Peyer's patch (tissue), 4 donors: ENCODE measurements at places on chromosomes 6 and 20. TPM values are rescaled to one million over a fixed set of nuclear protein-coding genes. Genes with fewer than 3 reads are reported as not detected.

NT5E gene
- 17.3 TPM for total RNA-seq

PKIB gene
- 4.1 TPM for total RNA-seq

THBD gene
- total RNA-seq: 31.4 TPM

TMC2 gene
- total RNA-seq: not detected

DLL1 gene
- 89.1 TPM for total RNA-seq

SAMD5 gene
- total RNA-seq: 9.7 TPM

RFX6 gene
- 4.4 TPM for total RNA-seq

OR2J3 gene
- not detected for total RNA-seq

GPX5 gene
- not detected for total RNA-seq

GSTA4 gene
- total RNA-seq: 17.9 TPM

IL17A gene
- not detected for total RNA-seq

DNA sequence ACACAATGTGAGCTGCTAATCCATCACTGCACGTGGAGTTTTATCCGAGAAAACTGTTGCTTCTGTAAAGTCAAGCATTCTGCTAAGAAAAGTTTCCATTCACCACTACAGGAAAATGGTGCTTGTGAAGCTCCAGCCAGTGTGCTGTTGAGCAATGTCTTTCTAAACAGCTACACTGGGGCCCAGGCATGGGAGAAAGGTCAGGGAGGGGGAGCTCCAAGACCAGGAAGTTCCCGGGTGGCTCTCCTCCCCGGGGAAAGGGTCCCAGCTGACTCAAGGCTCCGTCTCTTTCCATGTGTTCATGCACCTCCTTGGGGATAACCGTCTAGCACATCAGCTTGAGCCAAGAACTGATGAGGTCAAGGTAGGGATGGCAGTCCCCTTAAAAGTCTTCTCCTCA is 20.5 kb downstream of the RPP40 start:
- H3K36me3 ChIP-seq: no peaks in the 10 kb centered on the region
- no peak for DNase-seq
- no peak overlapping the region for H3K4me3 ChIP-seq
- no peaks in the 10 kb centered on the region for H3K27me3 ChIP-seq

DNA sequence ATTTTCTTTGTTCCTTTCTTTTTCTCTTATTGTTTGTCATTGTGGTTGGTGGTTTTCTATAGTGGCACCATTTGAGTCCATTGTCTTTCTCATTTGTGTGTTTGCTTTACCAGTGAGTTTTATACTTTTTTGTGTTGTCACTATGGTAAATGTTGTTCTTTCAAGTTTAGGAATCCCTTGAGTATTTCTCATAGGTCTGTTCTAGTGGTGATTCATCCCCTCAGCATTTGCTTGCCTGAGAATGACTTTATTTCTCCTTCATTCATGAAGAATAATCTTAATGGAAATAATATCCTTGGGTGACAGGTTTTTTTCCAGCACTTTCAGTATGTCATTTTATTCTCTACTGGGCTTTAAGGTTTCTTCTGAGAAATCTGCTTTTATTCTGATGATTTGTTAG is 209.2 kb upstream of the ASCC3 start:
- H3K4me1 ChIP-seq: no peaks in the 10 kb centered on the region
- no peaks in the 10 kb centered on the region for H3K27me3 ChIP-seq
- no peak overlapping the region for H3K27ac ChIP-seq
- no peaks in the 10 kb centered on the region for H3K36me3 ChIP-seq

- H3K27me3 ChIP-seq: no peaks in the 10 kb centered on the region
- H3K4me3 ChIP-seq: no peak overlapping the region
- H3K36me3 ChIP-seq: no peaks in the 10 kb centered on the region
- no peak overlapping the region for H3K27ac ChIP-seq
- no peaks in the 10 kb centered on the region for H3K4me1 ChIP-seq
- DNase-seq: no peak
Observed at GRCh38 chr20:5065166-5065878, 54.4 kb downstream of the PCNA start.

GRCh38 chr6:7166410-7167293 is 58.9 kb downstream of the RREB1 start:
- H3K4me1 ChIP-seq: peaks cover 19% of the 10 kb centered on the region
- H3K4me3 ChIP-seq: no peak overlapping the region
- H3K27me3 ChIP-seq: no peaks in the 10 kb centered on the region

DNA sequence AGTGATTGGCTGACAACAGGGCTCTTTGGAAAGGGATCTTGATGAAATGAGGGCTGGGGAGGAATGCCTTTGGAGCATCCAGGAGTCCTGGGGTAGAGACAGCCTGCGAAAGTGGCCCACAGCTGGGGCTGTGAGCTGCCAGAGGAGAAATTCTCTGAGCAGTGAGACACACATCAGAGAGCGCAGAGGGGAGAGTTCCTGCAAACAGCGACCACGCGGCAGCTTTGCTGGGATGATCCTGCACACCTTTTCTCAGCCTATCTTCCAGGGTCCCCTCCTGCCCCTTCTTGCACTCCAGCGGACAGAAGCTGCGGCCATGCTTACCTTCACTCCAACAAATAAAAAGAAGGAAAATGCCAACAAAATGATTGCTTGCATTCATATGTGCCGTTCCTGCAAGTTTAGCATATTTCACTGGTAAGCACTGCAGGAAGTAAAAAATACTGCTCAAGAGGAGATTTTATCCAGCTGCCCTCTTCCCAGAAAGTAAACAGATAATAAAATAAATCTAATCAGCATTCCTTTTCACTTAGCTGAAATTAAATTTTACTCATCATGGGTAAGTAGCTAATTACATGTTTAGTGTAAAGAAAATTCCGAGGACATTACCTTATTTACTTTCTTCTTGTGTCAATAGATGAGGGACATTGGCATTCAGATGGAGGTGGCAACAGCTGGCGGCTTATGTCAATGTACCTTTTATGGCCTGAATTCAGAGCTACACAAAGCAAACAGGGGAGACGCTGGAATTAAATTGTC is 339.9 kb upstream of the ARID1B start:
- H3K4me3 ChIP-seq: no peak overlapping the region
- H3K27ac ChIP-seq: no peak overlapping the region
- DNase-seq: no peak
- no peaks in the 10 kb centered on the region for H3K4me1 ChIP-seq
- no peaks in the 10 kb centered on the region for H3K36me3 ChIP-seq

- no peak overlapping the region for H3K27ac ChIP-seq
- H3K27me3 ChIP-seq: no peaks in the 10 kb centered on the region
- no peaks in the 10 kb centered on the region for H3K4me1 ChIP-seq
- H3K4me3 ChIP-seq: no peak overlapping the region
Observed at GRCh38 chr6:12749531-12750379, 33.2 kb downstream of the PHACTR1 start.

DNA sequence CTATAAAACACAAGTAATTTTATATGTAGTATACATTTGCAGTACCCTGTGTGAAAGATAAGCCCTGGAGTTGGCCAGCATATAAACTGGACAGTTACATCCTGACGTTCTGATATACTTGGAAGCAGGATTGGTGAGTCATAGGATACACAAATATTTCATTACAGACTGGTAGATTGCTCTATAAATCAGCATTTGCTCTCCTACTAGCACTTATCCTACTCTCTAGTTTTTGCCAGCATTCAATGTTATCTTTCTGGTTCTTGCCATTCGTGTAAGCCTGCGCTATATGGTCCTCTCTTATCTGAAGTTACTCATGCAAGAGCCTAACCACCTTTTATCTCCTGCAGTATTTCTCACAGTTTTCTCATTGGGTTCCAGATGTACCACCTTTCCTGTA is 680.2 kb upstream of the MMS22L start:
- no peak for DNase-seq
- no peaks in the 10 kb centered on the region for H3K4me1 ChIP-seq

DNA sequence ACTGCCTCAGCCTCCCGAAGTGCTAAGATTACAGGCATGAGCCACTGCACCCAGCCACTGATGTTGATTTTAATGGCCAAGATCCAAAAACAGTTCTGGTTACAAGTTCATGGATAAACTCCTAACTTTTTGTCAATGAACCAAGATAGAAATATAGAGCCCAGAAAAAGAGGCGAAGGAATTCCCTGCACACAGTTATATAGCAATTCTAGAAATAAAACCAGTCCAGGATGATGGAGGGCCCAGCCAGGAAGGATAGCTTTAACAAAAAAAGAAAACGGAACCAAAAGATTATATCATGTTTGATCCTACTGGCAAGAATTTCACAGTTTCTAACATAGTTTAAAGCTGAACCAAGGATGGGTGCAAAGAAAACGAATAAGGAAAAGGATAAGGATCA is 10.9 kb downstream of the EPB41L2 start:
- H3K36me3 ChIP-seq: no peaks in the 10 kb centered on the region
- no peak overlapping the region for H3K4me3 ChIP-seq
- no peaks in the 10 kb centered on the region for H3K27me3 ChIP-seq
- no peak overlapping the region for H3K27ac ChIP-seq
- H3K4me1 ChIP-seq: no peaks in the 10 kb centered on the region

GRCh38 chr20:39853050-39853449 is 836.0 kb downstream of the MAFB start:
- H3K4me1 ChIP-seq: no peaks in the 10 kb centered on the region
- H3K27ac ChIP-seq: no peak overlapping the region
- no peaks in the 10 kb centered on the region for H3K36me3 ChIP-seq
- DNase-seq: no peak
- H3K4me3 ChIP-seq: no peak overlapping the region
- no peaks in the 10 kb centered on the region for H3K27me3 ChIP-seq

DNA sequence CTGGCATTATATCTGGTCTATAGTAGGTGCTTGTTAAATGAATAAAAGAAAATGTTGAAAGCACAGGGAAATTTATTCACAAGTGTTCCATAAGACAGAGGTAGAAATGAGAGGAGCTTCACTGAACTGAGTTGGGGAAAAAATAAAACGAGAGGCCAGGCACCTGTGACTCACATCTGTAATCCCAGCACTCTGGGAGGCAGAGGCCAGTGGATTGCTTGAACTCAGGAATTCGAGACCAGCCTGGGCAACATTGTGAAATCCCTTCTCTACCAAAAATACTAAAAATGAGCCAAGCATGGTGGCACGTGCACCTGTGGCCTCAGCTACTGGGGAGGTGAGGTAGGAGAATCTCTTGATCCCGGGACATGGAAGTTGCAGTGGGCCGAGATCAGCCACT is 28.1 kb upstream of the IBTK start:
- no peak overlapping the region for H3K27ac ChIP-seq
- no peaks in the 10 kb centered on the region for H3K4me1 ChIP-seq
- no peak overlapping the region for H3K4me3 ChIP-seq
